ENCODE measurements at places on chromosomes 3 and 15.

DNA sequence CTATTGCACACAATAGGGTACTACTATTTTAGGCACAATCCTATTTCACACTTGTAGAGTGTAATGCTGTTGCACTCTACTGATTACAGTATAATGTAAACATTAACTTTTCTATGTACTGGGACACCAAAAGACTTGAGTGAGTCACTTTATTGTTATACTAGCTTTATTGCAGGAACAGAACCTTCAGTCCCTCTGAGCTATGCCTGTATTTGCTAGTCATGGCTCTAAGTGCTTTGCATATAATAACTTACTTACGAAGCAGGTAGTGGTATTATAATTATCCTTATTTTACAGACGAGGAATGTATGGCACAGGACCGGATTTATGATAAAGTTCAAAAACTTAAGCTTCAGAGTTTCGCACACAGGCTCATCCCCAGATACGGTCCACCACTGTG is 106.6 kb upstream of the SLC6A6 start:
- no peak for DNase-seq

GRCh38 chr15:59596640-59597039 is 14.9 kb upstream of the GCNT3 start:
- no peak for DNase-seq

- DNase-seq = no peak
Measured at GRCh38 chr3:14371573-14372474, 30.6 kb upstream of the SLC6A6 start.

GRCh38 chr3:28138043-28138610 is 103.3 kb upstream of the CMC1 start:
- DNase-seq = no peak

GRCh38 chr3:158109295-158109803 is 540 bp upstream of the RSRC1 start:
- no peak for DNase-seq

- DNase-seq = no peak
Measured at GRCh38 chr3:155560135-155560534, 184.7 kb downstream of the PLCH1 start.

GRCh38 chr3:146300768-146301167 is 49.9 kb upstream of the PLSCR4 start:
- DNase-seq = no peak

DNA sequence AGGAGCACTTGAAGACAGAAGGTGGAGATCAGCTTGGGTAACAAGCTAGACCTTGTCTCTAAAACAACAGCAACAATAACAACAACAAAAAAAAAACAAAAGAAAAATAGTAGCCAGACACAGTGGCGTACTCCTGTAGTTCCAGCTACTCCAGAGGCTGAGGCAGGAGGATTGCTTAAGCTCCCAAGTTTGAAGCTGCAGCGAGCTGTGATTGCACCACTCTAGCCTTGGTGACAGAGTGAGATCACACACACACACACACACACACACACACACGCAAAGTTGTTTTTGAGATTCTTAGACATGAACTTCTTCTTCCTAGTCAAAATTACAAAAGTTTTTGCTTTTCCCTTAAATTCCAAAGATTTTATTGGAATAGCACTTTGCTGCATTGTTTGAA is 93.0 kb upstream of the IGSF10 start:
- no peak for DNase-seq

GRCh38 chr15:51318382-51319150 is 19.8 kb downstream of the CYP19A1 start:
- no peak for DNase-seq

DNA sequence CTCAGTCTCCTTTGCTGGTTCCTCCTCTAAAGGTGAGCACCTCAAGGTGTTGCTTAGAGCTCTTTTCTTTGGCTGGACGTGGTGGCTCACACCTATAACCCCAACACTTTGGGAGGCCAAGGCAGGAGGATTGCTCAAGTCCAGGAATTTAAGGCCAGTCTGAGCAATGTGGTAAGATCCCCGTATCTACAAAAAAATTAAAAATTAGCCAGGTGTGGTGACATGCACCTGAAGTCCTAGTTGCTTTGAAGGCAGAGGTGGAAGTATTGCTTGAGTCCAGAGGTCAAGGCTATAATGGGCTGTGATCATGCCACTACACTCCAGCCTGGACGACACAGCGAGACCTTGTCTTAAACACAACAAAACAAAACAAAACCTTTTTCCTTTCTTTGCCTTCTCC is 28.3 kb downstream of the TOPBP1 start:
- DNase-seq = no peak

- DNase-seq = no peak
Measured at GRCh38 chr15:39054128-39054732, 489.6 kb upstream of the RASGRP1 start.

DNA sequence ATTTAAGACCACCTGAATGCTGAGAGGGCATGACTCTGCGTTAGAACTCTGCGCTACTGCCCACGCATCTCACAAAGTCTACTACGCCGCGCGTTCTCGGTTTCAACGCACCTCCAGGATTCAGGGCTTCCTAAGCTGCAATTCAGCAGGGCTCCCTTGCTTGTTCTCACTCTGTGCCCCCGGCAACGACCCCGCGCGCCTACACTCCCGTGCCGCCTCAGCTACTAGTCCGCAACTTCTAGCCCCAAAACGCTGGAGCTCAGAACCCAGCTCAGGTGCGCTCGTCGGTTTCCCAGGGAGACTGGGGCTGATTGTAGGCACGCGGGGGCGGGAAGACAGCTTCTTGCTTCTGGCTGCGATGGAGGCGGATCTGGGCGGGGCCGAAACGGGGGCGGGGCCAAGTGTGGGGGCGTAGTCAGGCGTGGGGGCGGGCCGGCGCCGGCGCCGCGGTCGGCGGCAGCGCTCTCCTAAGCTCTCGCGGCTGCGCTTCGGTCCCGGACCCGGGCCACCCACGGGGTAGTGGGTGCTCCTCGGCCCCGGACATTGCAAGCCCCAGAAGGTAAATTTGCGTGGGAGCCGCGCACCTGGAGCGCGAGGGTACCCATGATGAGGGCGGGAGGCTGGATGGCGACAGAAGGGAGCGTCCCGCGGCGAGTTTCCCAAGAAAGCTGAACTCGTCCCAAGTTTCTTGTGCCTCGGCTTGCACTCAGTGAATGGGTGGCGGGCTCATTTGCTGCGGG is at the start of gene ARHGEF26:
Gene ARHGEF26 (plus strand): TSS at position 430 of the 740 bp plus-strand sequence. CDS start 603 bp downstream, outside the sequence.
- peak; percentile 27 for DNase-seq

DNA sequence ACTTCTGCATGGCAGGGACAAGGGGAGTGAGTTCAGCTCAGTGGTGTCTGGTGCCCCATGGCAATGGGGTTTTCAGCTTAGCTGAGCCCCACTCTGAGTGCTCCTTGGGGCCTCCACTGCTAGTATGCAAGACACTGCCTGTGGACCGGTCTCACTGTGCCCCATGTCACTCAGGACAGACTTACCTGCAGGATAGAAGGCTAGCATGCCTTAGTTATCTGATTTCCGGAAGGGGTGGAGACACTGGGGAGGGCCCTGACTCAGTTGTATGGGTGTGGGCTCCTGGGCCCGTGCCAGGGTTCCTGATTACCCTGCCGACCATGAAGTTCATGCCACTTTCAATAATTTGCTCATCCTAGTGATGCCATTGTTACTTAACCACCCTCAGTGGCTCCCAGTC is 4.3 kb upstream of the SLC6A20 start:
- no peak for DNase-seq

DNA sequence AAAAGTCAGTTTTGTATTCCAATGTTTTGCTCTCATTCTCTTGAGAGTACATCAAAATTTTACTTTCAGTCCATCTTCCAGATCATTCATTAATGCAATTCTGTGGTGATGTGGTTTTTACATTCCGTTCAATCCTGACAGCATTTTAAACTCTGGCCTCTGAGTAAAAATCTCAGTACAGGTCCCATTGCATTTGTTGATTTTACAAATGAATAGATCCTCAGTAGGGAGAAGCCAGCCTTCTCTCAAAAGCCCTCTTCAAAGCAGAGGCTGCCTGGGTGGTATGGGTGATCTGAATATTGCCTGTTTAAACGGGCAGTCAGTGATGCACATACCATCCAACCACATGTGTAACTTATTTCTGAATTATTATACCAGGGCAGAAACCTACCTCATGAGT is 72.5 kb upstream of the TSC22D2 start:
- DNase-seq = no peak

DNA sequence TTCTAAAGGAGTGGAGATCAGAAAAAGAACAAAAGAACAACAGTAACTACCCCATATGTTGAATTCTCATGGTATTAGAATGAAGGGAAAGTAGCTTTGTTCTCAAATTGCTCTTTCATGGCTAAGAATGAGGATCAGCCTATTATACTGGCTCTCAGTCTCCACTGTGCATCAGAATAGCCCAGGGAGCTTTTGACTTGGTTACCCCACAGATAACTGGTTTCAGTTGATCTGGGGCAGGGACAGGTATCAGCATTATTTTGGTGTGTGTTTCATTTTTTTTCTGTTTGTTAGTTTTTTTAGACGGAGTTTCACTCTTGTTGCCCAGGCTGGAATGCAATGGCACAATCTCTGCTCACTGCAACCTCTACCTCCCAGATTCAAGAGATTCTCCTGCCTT is 311.7 kb upstream of the TLE3 start:
- no peak for DNase-seq

GRCh38 chr15:56792211-56792610 is 58.9 kb upstream of the ZNF280D start:
- DNase-seq = no peak

DNA sequence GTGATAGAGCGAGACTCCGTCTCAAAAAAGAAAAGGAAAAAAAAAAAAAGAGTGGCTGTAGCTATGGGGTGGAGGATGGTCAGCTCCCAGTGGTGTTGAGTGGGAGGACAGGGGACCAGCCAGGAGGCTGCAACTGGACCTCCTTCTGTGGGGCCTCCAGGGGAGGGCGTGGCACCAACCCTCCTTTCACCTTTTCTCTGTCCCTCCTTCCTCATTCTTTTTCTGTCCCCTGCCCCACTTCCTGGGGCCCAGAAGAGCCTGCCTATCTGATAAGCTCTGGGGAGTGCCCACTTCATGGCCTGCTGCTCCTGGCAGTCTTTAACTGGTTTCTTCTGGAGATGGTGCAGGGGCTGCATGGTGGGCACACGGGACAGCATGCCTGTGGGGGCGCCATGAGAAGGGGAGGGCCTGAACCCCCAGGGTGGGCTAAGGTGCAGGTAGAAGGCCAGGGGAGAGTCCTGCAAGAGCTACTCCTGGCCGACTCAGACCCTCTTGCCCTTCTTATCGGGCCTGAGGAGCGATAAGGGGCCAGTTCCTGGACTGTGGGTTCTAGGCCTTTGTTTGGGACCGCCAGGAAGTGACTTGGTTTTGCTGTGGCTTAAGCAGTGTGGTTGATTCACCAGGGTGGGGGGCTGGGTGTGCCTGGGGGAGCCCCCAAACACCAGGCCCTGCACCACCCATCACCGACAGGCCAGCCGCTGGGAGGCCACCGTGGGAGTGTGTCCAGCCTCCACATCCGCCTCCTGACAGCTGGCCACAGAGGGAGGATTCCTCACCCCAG is 49.4 kb upstream of the FLNB start:
- no peak for DNase-seq

DNA sequence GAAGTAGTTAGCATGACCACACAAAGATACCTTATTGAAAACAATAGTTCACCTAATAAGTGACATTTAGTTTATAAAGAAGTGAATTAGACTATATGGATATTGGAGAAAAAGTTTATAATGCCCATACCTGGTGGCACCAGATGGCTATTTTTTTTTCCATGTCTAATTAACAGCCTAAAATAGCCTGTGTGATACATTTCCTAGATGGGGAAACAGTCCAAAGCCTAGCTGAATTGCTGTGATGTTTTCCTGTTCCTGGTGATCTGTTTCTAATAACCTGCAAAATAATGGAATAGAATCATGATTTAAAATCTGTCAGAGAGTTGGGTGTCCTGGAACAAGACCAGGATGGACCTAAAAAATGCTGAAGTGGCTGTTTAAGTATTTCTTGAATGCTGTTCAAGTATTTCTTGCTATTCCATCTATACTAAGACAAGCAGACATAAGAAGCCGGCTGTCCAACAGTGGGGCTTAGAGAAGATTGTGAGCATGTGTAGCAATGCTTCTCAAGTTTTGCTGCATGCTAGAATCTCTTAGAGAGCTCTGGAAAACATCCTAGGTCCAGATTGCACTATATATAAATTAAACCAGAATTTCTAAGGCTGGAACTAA is 31.3 kb downstream of the LRRC3B start:
- DNase-seq = no peak

DNA sequence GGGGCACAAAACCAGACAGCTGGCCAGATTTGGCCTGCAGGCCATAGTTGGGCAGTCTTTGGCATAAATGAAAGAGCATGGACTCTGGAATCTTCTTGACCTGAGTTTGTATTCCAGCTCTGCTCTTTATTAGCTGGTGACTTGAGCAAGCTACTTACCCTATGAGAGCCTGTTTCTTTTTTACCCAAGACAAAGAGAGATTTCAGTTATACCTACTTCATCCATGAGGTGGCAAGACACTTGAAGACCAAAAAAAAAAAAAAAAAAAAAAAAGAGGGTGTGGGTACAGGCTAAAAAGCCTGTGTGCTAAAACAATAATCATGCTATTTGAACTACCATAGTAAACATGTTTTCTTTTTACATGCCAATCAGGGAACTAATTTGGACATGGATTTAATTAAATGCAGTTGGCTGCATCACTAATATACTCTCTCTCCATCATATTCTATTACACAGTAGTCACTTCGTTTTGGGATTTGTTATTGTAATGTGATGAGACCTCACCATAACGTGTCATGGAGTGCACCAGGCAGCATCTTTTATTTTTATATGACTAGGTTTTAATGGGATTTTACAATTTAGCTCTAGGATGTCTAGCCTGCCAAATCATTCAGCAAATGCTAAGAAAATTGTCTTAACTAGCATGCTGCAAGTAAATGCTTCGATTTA is 109.2 kb upstream of the FHIT start:
- no peak for DNase-seq

GRCh38 chr3:39343076-39343717 is 13.7 kb downstream of the CCR8 start:
- no peak for DNase-seq

GRCh38 chr15:98801234-98801561 is 152.9 kb downstream of the IGF1R start:
- DNase-seq = no peak

- DNase-seq = no peak
Measured at GRCh38 chr3:73846951-73847350, 222.2 kb upstream of the PDZRN3 start.

- DNase-seq = no peak
Measured at GRCh38 chr15:77634266-77634962, 1.7 kb upstream of the LINGO1 start.

Data from GOT3 (cell line).